Immature natural killer cell (primary cell): ENCODE measurements at places on chromosomes 7 and 10.

- DNase-seq = no peak
Observed at GRCh38 chr10:69578508-69578991, 5.3 kb upstream of the NEUROG3 start.

- DNase-seq = no peak
Observed at GRCh38 chr10:49541762-49542161, 2.8 kb upstream of the ERCC6 start.

DNA sequence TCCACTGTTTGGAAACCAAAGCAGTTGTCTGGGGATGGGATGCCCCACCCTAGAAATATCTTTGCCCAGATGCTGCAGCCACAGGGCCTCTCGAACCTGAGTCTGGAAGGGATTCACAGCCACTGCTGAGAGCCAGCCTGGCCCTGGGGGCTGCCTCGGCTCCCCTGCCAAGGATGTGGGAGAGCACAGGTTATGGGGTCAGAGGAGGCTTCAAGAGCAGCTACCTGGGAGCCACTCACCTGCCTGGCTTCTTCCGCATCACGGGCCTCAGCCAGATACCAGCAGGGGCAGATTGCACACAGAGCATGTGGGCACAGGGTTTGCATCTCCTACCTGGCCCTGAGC lies 5.4 kb upstream of the PWWP2B start:
- no peak for DNase-seq

DNA sequence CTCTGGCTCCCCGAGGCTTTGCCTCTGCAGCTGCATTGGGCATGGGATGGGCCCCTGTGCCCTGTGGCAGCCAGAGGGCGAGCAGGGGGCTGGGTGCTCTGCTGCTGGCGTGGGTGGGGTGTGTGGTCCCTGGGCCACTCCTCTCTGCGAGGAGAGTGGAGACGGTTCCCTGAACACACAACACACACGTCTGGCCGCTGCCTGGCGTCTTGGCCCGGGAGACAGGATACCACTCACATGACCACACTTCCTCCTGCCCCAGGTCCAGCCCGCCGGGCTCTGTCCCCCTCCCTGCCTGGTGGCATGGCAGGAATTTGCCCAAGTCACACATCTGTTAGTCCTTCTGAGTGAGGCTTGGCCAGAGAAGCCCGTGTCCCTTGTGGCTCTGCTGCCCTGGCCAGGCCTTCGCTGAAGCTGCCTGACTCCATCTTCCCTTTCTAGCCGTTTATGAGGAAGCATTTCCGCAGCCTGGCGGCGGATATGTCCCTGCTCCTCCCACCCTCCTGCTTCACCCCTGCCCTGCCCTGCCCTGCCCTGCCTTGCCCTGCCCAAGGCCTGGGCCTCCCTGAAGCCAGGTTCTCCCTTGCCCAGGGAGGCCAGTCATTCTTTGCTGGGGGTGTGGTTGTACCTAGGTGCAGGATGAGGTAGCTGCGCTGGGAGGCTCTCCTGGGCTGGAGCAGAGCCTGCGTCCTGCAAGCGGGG lies 3.0 kb downstream of the BRI3 start:
- no peak for DNase-seq

DNA sequence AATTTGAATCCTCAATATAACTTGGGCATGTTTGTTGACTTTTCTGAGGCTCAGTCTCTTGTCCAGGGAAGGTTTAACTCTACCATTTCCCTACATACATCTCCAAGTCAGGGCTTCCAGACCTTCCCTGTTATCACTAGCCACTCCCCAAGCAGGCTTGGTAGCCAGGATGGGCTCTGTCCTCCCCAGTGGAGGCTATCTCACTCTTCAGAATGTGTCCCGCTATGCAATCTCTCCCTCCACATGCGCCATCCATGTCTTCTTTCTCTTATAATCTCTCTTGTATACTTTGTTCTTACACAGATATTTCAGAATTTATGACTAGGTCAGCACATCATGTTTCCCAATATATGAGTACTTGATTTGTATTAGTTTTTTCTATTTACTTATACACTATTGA lies 310.4 kb downstream of the HGF start:
- DNase-seq = no peak

- no peak for DNase-seq
Observed at GRCh38 chr7:41695661-41696322, 7.1 kb downstream of the INHBA start.

DNA sequence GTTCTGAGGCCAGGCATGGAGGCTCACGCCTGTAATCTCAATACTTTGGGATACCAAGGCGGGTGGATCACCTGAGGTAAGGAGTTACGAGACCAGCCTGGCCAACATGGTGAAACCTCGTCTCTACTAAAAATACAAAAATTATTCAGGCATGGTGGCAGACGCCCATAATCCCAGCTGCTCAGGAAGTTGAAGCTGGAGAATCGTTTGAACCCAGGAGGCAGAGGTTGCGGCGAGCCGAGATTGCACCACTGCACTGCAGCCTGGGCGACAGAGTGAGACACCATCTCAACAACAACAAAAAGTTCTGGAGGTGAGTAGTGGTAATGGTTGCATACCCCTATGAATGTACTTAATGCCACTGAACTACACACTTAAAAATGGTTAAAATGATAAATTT lies 60.3 kb upstream of the SP4 start:
- DNase-seq = no peak
